ELF-1 (cell line): ENCODE measurements at places on chromosomes 12 and 14.
A peak's percentile ranks its signal among the peaks of the same experiment; 100 is the strongest.

GRCh38 chr14:48890333-48890732 is 695.8 kb downstream of the RPS29 start:
- DNase-seq, result no peak

GRCh38 chr12:76762601-76762980 is 1.3 kb upstream of the ZDHHC17 start:
- peak; percentile 91 for DNase-seq

DNA sequence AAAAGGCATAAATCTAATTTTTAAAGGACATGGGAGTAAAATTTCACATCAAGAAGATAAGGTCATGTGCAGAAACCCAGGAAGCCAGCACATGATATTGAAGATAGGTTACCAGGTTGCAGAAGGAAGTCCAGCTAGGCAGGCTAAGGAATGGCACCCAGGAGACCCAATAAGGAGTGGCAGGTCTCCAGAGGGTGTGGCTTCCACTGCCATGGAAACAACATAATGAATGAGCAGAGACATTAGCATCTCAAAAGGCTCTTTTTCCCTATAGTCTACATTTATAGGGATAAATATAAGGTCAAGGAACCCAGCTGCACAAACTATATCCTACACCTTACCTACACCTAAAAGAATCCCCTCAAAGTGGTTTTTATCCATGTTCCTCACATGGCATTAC is 275.9 kb downstream of the RPS29 start:
- DNase-seq, result peak; percentile 1

DNA sequence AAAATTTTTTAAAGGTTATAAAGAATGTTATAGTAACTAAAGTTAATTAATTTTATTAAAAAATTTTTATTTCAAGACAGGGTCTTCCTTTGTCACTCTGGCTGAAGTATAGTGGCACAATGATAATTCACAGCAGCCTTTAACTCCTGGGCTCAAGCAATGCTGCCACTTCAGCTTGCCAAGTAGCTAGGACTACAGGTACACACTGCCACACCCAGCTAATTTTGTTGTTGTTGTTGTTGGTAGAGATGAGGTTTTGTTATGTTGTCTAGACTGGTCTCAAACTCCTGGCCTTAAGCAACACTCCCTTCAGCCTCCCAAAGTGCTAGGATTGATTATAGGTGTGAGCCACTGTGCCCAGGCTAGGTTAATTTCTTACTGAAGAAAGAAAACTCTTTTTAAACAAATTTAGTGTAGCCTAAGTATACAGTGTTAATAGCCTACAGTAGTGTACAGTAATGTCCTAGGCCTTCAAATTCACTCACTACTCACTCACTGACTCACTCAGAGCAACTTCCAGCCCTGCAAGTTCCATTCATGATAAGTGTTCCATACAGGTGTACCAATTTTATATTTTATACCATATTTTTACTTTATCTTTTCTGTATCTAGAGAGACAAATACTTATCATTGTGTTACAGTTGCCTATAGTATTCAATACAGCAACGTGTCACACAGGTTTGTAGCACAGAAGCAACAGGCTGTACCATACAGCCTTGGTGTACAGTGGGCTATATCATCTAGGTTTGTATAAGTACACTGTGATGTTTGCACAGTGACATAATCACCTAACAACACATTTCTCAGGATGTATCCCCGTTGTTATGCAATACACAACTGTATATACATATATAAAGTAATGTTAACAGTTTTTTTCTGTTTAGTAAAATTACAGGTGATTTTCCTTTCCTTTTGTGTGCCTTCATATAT is 24.7 kb upstream of the DNAAF2 start:
- DNase-seq, result no peak

DNA sequence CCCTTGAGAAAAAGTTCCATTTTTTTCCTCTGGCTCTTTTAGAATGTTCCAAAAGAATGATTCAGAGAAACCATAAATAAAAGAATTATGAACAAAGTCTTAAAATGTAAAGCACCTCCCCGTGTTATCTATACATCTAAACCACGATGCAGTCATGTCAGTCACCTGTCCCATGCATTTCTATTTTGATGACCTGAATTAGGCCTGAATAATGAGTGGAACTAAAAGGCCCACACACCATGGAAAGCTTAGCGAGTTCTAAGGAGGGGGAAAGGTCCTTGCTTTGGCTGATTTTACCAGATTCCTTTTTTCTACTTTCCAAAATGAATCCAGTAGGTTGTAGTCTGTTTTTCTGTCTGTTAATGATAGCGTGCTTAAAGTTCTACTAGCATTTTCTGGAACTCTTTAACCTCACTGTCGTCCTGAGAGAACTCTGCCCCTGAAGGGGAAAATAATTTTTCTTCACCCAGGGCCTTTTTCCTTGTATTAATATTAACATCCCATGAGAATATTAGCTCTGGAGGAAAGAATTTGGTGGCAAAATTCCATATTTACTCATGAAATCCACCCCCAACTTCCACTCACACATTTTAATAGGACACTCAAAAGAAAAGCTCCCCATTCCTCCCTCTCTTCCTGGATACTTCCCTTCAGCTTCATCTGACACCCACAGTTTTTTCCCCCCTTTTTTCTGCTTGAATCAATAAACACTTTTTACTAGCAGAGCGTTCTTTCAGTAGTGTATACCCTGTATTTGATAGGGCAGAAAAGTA is 266.3 kb upstream of the DIO2 start:
- no peak for DNase-seq

- peak; percentile 37 for DNase-seq
Observed at GRCh38 chr12:29889737-29890136, 106.0 kb upstream of the TMTC1 start.

- no peak for DNase-seq
Observed at GRCh38 chr12:54262403-54262925, 17.5 kb downstream of the CBX5 start.

DNA sequence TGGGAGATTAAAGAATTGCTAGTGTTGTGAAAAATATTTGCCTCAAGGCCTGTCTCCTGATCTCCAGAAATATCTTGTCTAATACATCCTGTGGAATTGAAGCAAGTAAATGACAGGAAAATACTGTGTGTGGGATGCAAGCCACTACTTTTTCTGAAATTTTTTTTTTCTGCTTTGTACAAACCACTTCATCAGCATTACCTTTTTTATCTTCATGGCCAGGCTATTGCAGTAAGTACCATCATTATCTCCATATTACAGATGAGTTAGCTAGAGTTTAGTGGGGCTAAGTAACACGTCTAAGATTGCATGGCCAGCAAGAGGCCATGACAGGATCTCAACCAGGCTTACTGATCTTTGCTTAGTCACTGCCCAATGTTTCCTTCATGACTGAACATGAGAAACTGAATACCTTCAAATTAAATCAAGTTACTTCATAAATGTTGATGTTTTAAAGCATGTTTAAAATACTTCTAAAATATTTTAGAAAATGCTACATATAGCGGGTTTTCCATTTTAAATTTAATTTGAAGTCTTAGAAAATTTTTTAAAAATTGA is 273.7 kb downstream of the SLC6A15 start:
- no peak for DNase-seq

DNA sequence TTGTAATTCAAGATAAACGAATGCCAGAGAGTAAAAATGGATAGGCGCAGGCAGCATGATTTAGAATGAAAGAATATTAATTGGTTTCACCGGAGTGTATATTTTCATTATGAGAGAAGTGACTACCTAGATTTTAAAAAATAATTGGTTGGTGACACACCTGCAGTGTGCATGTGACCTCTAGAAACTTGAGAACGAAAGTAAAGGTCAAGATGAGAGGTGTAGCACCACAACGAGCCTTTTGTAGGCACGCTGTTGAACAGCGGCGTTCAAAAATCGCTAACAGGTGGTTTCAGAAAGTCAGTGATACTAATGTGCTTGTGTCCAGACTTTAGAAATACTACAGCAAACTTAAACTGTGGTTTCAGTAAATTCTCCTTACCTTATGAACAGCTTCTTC is 123.8 kb downstream of the NPAS3 start:
- no peak for DNase-seq

- no peak for DNase-seq
Observed at GRCh38 chr14:39568809-39569538, 136.7 kb upstream of the FBXO33 start.

GRCh38 chr12:66679461-66680084 is 697 bp upstream of the GRIP1 start:
- no peak for DNase-seq

DNA sequence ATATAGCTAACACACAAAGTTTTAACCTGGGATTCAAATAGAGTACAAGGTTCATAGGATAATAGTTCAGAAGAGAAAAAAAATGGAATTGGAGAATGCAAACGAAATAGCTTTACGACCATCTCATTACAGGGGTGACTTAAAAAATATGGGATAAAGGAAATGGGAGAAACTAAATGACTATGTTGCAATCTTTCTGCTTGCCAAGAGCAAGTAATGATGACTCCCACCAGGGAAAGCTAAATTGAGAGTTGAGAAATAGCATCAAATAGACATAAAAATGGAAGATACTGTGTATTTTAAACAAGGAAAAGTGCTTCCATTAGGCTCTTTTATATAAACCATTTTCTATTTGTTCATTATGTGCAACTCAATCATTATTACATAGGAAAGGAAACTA is 155.7 kb upstream of the ATXN7L3B start:
- no peak for DNase-seq

- DNase-seq, result no peak
Observed at GRCh38 chr14:92383805-92384204, 60.8 kb downstream of the SLC24A4 start.

DNA sequence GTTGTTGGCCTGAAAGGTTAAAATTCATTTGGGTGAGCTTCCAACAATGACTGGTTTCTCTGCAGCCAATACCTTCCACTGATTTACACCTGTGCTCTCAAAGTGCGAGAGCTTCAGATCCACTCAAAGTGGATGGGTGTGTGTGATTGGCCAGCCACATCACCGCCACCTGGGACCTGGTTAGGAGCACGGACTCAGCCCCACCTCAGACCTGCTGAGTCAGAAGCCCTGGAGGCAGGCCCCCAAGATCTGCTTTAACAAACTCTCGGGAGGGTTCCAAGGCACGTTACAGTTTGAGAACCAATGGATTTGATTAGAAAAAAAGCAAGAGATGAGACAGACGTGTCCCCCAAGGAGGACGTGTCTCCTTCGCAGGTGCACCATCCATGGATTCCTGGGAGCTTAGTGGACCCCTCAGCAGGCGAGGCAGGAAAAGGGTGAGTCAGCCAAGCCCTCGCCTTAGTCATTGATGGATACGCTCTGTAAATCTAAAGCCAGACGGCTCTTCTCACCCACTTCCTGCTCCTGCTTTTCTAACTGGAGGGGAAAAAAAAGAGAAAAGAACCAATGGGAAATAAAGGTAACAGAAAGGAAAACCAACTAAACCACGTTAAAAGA is 24.5 kb downstream of the FZD10 start:
- DNase-seq, result peak; percentile 60

- DNase-seq, result no peak
Observed at GRCh38 chr12:323507-323906, 60.9 kb upstream of the SLC6A13 start.

DNA sequence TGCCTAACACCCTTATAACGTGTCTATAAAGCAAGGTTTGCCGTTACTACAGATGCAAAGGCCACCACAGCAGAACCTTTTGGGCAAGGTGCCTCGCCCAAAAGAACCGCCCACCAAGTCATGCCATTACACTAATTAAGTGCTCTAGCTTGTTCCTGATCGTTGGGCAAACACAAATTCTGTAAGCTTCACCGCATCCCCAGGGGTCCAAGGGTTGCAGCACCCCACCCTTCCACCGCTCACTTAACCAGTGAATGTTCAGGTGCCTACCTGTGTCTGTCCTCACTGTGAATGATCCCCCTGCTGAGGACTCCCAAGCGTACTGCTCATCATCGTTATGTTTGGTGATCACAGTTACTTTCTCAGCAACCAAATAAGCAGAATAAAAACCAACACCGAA is 1.4 kb downstream of the HSP90AA1 start:
- DNase-seq, result no peak

GRCh38 chr12:122979908-122980182 is 636 bp upstream of the ARL6IP4 start:
- no peak for DNase-seq

DNA sequence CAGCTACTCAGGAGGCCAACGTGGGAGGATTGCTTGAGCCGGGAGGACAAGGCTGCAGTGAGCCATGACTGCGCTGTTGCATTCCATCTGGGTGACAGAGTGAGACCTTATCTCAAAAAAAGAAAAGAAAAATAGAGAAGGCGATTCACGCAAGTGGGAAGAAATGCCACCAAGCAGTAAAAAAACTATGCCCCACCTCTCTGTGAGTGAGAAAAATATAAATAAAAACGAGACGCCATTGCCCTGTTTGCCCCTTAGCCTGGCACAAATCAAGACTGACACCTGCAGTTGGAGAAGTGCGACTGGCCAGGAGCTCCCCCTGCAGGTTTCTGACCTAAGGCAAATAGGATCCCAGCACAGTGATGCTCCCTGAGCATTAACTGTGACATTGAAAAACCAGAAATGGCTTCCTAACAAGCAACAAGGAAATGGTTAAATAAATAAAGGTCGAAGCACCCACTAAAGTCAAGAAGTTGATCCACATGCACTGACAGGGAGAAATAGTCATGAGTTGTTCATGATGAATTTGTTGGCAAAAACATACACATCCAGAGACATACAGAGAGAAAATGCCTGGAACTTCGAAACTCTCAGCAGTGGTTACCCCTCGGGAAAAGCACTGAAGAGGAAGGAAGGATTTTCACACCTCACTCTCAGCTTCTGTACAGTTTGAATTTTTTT is 21.1 kb downstream of the GSC start:
- DNase-seq, result peak; percentile 56

DNA sequence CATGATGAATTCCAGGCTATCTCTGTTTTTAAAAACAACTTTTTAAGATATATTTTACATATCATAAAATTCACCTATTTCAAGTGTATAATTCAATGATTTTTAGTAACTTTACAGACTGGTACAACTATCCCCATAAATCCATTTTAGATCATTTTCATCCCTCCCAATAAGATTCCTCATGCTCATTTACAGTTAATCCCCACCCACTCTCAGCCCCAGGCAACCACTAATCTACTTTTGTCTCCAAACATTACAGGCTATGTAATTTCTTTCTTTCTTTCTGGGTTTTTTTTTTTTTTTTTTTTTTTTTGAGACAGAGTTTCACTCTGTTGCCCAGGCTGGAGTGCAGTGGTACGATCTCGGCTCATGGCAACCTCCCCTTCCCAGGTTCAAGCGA is 81.3 kb downstream of the DNAI7 start:
- DNase-seq, result no peak

DNA sequence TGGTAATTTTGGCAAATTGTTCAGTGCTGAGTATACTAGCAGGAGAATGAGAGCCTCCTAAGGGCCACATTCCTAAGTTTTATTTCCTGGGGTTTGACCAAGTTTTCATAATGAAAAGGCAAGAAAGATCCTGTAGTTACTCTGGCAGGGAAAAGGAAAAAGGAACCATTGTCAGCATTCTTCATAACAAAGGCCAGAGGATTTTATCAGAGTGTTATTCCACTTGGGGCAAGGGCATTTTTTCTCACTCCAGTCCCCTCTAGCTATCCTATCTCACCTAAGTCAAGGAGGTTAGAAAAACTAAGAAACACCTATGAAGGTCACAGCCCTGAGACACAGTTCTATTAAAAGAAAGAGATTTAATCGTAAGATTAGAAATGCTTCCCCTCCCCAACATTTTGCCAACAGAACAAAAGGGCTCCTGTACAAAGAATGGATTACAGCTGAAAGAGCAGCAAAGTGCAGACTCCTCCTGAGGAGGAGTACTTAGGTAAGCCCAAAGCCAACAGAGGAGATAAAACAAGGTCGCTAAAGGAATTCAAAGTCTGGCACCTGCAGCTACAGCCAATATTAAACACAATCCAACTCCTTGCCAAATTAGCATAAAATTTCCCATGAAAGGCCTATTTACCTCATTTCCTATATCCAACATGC is 162.4 kb downstream of the GALC start:
- DNase-seq, result no peak
